ENCODE measurements at places on chromosomes 11 and 22.

- no peak for DNase-seq
Observed at GRCh38 chr22:45235101-45235777, 5.5 kb downstream of the KIAA0930 start.

DNA sequence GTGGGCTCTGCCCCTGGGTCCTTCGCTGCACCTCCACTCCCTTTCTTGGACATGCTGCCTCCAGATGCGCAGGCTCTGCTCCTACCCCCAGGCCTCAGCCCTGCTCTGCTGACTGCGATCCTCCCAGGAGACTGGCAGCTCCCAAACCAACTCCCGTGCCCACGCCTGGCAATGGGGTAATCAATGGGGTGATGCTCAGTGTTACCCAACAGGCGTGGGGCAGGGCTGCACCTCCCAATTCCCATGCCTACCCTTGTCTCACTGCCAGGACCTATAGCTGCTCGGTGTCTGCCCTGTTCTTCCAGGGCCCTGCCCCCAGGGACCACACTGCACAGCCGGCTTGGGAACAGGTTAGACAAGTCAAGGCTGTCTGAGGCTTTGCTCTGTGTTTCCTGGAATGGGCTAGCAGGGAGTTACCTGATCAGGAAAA, at the start of gene ALDH3B2:
TSS of gene ALDH3B2 (minus strand) at position 182 of the 430 bp plus-strand sequence. CDS start 7,688 bp downstream, outside the sequence.
- DNase-seq = no peak

DNA sequence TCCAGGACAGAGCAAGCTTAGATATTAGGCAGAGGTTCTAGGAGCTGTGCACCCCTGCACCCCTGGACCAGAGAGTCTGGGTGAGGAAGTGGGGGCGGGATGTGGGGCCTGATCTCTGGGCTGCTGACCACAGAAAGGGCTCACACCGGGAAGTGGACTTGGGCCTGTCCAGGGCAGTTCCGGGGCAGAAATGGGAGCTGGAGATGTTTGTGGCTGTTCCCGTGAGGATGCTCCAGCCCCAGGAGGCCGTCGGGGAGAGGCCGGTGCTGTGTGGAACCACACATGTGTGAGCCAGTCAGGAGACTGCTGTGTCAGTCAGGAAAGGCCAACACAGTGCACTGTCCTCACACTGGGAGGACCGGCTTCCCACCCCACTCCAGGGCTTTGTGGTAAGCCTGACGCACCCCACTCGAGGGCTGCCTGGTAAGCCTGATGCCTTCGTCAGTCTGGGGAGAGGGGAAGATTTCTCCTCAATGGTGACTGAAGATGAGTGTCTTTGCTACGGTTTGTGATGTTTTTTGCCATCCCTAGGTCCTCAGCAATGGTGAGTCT, 741.0 kb downstream of the BRD1 start:
- DNase-seq = no peak

DNA sequence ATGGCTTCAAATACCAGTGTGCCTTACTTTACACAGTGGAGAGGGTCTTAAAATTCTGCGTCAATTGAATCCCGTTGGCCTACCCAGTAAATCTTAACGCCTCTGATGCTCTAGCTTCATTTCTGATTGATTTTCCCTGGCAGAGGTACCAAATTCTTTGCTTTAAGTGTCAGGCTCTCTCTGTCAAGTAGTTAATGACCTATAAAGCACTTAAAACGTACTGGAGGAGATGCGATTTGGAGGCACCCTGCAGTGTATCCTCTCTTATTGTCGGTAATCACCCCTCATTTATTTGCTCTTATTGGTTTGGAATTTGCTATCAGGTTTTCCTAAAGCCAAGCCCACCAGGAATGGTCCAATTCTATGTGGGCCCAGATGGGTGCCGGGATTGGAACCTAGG, 59.2 kb downstream of the NFAM1 start:
- no peak for DNase-seq

GRCh38 chr11:123760894-123761293, 6.6 kb upstream of the OR6X1 start:
- no peak for DNase-seq

GRCh38 chr11:73414977-73415651, 38.9 kb downstream of the RELT start:
- peak; percentile 62 for DNase-seq
